ENCODE measurements at places on chromosomes 11 and 22. TPM values are rescaled to one million over a fixed set of nuclear protein-coding genes. Genes with fewer than 3 reads are reported as not detected.

Gene WNT7B
- 3.4 TPM for total RNA-seq

Gene MUC2
- not detected for total RNA-seq

Gene WT1
- not detected for total RNA-seq

Gene APOA4
- total RNA-seq, result not detected

Gene LRRC10B
- total RNA-seq, result not detected

Gene ELFN2
- total RNA-seq, result 1.9 TPM

Gene FREY1
- total RNA-seq, result 0.38 TPM

Gene SLC6A5
- not detected for total RNA-seq

Gene FAT3
- under 0.01 TPM for total RNA-seq

Measured in hair follicular keratinocyte (primary cell).